ENCODE measurements at places on chromosomes 7 and 10.

DNA sequence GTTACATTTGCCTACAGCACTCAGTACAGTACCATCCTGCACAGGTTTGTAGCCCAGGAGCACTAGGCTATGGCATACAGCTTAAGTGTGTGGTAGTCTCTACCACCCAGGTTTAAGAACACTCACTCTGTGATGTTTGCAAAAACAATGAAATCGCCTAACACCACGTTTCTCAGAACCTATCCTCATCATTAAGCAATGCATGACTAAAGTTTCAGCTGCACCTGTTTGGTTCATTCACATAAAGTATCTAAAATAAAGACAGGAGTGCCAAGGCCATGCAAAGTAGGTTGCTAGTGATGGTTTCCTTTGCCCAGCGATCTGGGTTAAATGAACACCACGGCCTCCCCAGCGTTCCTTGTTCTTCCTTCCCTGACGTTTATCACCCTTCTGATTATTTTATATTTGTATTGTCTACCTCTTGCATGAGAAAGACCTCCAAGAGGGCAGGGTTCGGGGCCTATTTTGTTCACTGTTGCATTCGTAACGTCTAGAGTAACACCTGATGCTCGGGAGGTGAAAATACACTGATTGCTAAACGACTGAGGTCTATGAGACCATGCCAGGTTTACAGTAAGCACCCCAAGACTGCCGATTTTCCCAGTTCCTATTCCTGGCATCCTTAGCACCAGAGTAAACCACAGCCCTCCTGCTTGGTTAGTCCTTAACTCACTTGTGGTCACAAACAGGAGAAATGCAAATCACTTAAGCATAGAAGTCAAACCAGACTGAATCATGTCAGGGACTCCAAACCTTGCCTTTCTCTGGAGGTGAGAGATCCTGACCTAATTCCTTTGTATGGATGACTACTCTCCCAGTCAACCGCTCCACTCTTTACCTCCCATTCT lies 204.1 kb upstream of the NFE2L3 start:
- no peak for DNase-seq

GRCh38 chr10:92405419-92405924 lies 114.5 kb downstream of the MARCHF5 start:
- no peak for DNase-seq

DNA sequence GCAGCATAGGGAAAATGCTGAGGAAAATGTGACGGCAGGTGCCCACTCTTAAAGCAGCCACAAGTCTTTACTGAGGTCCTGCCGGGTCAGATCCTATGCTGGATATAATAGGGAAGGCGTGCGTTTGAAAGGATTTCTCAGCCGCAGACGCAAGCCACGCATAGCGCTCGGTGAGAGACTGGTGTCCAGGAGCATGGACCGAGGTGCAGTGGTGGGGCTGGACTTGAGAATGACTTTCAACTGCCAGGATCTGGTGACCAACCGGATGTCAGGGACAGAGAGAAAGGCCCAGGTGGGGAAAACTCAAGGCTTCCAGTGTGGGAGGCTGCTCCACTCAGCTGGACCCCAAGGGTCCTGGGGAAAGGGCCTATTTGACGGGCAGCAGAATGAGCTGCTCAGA lies 74.7 kb upstream of the INSIG1 start:
- no peak for DNase-seq

- DNase-seq, result no peak
Observed at GRCh38 chr7:139362981-139363380, 3.3 kb downstream of the LUC7L2 start.

DNA sequence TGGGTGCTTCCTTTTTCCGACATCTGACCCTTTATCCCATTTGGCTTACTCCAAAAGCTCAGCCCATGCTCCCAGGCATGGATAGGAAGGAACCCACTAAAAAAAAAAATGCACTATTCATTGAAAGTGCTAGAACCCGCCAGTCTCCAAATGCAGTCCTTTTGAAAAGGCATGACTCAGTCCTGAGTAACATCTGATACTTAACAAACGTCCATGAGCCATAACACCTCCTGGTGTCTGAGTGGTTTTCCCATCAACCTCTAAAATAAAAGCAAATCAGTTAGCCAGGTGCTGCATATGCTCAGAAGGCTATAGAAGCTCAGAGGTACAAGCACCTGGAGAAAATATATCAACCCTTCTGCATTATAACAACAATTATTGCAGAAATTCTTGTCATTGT lies 45.0 kb upstream of the CACUL1 start:
- no peak for DNase-seq

DNA sequence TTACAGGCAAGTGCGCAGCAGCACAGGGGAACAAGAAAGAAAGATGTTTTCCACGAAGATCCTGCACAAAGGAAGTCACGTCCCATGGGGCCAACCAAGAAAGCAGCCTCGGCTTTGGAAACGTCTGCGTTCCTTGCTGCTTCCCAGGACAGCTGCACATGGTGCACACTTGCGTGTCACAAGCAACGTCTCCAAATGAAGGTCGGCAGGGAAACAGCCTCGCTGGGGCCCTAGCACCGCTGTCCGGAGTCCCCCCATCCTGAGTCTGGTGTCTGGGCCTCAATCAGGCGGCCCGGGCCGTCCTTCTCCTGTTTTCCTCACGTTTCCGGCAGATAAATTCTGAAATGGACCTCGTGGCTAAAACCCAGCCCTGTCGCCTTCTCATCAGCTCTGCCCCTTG lies 206.2 kb downstream of the DIP2C start:
- DNase-seq, result no peak

GRCh38 chr10:92822060-92822634 lies 26.2 kb upstream of the EXOC6 start:
- DNase-seq, result no peak

GRCh38 chr7:129569811-129570215 lies 41.7 kb upstream of the NRF1 start:
- DNase-seq, result no peak

- DNase-seq, result peak; percentile 19
Observed at GRCh38 chr10:20955355-20955893, 58.3 kb upstream of the NEBL start.

DNA sequence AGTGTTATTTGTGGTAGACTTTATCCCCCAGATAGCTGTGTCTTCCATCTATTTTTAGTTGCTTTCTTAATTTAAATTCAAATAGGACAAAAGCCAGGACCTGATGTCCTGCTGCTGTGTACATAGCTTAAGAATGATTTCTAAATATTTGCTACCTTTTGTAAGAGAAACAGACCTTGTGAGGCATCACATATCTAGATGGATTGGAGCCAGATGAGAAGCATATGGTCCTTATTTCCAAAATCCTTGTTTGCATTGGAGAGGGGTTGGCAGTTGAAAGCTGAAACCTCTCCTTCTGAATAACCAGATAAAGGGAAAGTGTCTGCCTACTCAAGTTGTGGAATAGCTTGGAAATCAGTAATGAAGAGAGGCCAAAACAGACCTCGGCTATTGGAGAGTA lies 50.7 kb upstream of the AMPH start:
- no peak for DNase-seq

DNA sequence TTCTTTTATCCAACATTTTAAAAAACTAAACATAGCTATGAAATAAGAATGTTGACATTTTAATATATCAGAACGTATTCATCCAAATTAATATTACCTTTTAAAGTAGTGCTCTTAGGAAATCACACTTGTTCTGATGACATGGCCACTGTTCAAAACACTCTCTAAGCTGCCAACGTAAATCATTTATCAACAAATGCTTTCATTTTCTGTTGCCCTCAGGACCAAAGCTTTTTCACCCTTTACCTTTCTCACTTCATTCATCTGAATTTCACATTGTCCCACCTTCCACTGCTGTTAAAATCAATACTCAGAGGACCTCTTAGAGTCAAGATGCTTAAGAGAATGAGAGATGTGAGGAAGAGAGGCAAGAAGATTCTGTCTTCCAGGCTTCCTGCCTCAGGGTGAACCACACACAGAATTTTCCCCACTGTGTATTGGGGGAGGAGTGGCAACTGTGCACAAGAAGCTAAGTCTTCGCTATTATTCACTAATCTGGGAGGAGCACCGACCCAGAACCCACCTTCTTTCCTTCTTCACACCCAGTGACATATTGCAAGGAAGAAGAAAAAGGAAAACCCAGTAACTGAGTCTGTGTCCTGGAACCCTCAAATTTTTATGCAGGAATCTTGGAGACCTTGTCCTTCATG lies 21.0 kb downstream of the HIBADH start:
- DNase-seq, result no peak

DNA sequence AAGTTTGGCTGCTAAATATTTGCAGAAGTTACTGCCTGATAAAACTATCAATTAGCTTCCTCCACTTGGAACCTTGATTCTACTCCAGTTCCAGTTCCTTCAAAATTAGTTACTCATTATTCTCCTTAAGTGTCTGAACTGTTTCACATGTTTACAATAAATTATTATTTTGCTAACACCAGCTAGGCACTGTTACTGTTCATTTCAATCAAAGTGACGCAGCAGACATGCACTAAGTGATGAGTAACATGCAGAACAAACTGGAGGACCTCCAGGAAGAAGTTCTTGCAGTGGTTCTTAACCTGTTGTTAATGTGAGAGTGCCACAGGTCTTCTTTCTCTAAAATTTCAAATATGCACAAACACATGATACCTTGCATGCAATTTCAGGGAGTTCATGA lies 491.8 kb upstream of the SEMA3A start:
- no peak for DNase-seq

GRCh38 chr10:60358282-60358681 lies 31.4 kb downstream of the ANK3 start:
- DNase-seq, result no peak

GRCh38 chr10:10332786-10333185 lies 684.9 kb upstream of the CELF2 start:
- DNase-seq, result no peak

- no peak for DNase-seq
Observed at GRCh38 chr7:47325337-47325736, 256.6 kb downstream of the TNS3 start.

- peak; percentile 64 for DNase-seq
Observed at GRCh38 chr10:55629793-55630490, 731.1 kb downstream of the ZWINT start.

- peak; percentile 54 for DNase-seq
Observed at GRCh38 chr10:133372507-133372906, 647 bp downstream of the ECHS1 start.

- peak; percentile 59 for DNase-seq
Observed at GRCh38 chr10:75234683-75235374, 928 bp downstream of the COMTD1 start.

GRCh38 chr7:36151921-36152755 lies 916 bp upstream of the EEPD1 start:
- DNase-seq, result no peak

DNA sequence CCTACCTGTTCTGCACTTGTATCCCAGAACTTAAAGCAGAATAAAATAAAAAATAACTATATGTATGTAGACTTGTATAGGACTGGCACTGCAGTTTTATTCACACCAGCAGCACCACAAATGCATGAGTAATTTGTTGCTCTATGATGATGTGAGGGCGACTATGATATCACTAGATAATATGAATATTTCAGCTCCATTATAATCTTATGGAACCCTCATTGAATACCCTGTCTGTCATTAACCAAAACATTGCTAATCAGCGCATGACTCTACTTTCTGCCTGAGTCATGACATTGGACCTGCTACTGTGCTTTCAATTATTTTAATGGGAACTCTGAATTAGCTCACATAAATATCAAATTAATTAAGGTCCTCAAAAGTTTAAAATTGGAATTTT lies 129.4 kb upstream of the RHOBTB1 start:
- no peak for DNase-seq

- no peak for DNase-seq
Observed at GRCh38 chr7:157584420-157584819, 247.6 kb downstream of the DNAJB6 start.

GRCh38 chr7:38374507-38374906 lies 101.1 kb upstream of the TARP start:
- peak; percentile 59 for DNase-seq

DNA sequence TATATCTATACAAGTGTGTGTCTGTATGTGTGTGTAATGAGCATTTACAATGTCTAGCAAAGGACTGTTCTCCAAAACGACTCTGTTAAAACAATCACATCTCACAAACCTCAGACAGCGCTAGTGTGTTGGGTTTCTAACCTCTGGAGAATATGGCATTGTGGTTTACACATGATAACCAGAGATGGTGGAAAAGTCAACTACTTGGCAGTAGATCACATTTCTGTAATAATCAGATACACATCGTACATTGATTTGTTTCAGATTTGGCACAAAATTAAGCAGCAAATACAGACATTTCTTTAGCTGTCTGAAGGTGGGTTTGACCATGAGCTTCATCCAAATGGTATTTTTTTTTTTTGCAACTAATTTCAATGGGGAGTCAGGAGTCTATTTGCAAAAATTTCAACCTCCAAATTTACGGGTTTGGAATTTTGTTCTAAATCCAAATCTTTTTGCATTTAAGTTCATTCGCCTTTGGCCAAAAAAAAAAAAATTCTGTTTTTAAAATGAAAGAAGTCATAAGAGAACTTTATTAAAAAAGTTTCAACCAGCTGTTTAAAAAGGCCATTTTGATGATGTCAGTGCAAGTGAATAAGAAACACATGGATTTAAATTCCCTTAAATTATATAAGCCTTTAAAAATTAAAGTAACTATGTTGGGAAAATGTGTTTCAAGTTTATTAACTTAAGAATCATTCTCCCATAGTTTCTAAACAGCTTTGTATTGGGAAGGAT lies 127.8 kb downstream of the TMEM26 start:
- no peak for DNase-seq

DNA sequence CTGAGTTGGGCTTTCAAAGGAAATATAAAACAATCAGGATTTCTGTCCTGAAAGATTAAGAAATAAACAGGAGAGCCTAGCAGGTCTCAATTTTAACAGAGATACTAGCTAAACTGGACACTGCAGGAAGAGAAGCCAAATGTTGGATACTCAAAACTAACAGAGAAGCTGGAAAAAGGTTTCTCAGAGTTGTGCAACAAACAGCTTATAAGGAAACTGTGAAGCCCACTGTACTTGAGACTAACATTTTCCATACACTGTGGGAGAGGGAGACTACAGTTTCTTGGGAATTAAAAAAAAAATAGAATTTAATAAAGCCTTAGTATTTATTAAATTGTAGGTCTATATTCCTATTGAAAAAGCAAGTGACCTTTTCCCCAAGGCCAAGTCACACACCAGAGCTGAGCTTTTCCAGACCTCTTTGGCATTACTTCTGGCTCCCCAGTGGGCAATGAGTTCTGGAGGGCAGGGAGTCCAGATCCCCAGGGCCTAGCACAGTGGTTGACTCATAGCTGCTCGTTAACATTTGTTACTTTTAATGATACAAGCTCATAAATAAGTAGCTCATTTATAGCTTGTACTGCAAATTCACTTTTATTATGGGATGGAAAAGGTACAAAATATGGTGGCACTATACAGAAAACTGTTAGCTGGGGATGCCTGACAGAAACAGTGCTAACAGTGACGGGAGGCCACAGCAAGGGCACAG lies 68.3 kb downstream of the MINDY3 start:
- no peak for DNase-seq

DNA sequence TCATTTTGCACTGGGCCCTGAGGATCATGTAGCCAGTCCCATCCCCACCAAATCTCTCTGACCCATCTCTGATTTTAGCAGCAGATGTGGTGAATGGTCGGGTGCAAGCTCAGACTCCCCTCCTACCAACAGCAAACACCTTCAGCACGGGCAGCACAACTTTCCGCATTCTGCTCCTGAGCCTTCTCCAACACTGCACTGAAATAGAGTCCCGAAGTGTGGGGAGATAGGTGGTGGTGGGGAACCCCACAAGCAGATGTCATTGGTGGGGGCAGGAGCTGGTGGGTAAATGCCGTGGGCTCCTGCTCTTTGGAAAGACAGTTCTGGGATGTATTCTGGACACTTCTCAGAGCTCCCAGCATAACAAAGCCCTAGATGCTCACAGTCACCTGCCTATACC lies 9.6 kb upstream of the CTBP2 start:
- DNase-seq, result no peak
